ENCODE measurements at places on chromosomes 6 and 20.

- DNase-seq: no peak
Observed at GRCh38 chr6:150567823-150568383, 31.8 kb upstream of the PLEKHG1 start.

DNA sequence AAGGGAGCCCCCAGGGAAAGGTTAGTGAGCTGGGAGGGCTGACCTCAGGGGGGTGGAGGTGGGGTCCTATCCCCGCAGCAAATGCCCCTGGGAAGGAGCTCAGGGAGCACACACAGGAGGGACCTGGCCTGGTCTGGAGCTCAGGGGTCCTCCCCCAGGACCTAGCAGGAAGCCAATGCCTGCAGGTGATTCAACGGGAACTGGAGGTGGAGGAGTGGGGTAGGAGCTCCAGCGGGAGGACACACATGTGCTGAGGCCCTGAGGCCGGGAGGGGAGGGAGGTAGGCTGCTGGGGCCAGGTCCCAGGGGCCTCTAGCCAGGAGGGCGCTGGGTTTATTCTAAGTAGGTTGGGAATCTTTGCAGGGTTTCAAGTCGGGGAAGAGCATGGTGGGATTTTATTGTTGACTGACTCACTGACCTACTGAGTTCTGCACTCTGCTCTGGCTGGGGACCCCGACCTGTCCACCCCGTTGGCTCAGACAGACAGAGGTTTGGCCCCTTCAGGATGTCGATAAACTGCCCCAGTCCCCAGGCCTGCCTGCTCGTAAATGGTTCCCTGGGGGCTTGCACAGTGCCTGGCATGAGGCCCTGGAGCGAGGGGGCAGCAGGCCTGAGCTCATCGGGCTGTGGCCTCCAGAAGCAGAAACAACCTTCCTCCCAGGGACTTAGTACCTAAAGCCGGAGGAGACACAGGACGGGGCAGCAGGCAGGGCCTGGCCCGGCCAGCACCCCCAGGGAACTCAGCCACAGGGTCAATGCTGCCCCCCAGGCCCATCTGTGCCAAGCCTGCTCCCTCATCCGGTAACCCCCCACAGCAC is 62.3 kb downstream of the RIPOR3 start:
- DNase-seq: no peak

DNA sequence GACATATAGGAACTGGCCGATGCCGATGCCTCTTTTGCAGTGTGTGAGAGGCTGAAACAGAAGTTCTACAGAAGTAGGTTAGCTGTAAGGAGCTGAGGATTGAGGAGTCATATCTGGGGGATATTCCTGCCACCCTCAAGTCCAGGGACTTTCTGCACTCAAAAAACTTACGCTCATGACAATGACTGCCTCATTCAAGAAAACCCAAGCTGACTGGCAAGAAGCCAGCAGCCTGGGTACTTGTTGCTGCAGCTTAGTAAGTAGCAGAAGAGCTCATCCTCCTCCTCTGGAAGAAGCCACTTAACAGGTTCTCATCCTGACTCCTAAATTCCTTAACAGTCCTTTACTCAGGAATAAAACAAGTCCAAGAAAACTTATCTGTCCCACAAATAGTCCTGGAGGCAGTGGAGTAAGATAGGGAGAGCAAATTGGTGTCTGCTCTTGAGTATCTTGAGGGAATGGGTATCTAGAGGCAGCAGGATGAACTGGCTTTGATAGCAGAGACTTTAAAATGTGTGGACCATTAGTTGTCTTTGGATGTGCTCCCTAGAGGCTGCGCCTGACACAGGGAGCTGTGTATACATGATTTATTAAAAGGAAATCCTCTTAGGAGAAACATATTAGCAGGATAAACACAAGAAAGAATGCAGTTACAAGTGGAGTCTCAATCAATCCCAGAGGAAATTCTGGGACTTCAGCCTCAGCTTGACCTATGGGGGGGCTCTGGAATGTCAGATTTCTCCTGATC is 7.4 kb downstream of the CALHM5 start:
- DNase-seq: no peak

- no peak for DNase-seq
Observed at GRCh38 chr6:142968601-142969000, 23.6 kb upstream of the HIVEP2 start.

GRCh38 chr6:113953346-113953745 is 17.6 kb downstream of the HDAC2 start:
- DNase-seq: no peak

DNA sequence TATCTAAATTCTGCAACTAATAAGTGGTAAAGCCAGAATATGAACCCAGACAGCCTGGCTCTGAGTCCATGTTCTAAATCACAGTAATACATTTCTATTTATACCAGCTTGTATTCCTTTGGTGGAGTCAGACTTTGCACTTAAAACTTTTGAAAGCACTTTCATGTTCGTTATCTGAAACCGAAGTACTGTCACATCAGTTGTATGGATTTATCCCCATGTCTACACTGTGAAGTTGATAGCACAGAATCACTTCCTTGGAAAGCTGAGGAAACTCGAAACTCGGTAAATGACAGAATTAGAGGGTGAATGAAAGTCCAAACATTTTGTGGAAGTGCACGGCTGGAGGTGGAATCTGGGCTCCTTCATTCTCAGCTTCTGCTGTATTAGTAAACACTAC is 28.3 kb upstream of the CTAGE9 start:
- no peak for DNase-seq

GRCh38 chr20:37697314-37697713 is 3.5 kb downstream of the CTNNBL1 start:
- no peak for DNase-seq

DNA sequence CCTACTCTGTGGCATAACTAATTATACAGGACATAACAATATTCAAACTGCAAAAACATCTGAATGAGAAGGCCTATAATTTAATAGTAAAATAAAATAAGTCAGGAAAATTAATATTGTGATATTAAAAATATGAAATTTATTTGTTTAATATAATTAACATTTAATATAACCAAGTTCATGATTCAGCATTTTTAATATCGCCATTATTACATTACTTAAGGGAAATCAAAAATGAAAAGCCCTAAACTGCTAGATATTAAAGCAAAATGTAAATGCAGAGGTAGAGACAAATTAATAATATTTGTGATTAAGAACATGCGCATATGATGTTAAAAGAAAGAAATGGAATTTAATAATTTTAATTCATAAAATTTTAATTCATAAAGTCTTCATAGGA is 683.4 kb upstream of the EYS start:
- no peak for DNase-seq

GRCh38 chr6:148286563-148286962 is 56.1 kb upstream of the SASH1 start:
- no peak for DNase-seq

DNA sequence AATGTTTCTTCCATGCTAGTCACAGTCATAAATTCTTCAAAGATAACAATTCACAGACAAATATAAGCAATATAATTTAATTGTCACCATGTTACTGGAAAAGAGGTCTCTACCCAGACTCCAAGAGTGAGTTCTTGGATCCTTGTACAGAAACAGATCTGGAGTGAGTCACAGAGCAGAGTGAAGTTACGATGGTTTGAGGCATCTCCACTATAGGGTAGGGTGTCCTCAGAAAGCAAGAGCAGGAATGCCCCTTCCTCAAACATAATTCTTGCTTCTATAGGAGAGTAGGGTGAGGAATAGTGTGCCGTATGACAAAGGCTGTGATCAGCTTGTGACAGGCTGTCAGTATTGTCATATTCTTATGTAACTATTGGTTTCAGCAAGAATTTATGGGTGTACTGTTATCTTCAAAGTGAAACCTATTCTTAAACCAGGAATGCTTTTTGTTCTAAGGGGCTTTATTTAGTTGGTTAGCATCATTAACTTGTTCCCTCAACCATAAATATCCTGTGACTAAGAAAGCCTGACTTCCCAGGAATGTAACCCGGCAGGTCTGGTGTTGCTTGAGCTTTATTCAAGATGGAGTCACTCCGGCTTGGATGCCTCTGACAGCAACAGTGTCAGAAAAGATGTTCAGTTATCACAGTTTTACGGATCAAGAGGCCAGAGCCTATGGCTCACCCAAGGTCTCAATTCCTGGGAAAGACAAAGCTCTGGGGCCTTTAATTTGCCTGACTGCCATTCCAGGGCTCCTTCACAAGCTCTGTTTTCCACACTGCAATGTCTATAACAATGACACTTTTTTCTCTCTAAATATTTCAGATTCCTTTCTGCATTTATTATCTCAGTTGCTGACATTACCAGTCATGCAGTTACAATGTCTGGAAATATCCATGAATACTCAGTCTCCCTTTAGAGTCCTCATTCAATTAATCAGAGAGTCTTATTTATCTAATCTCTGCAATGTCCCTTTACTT is 298.6 kb downstream of the C6orf118 start:
- DNase-seq: no peak

GRCh38 chr20:11315525-11315924 is 602.2 kb upstream of the BTBD3 start:
- no peak for DNase-seq

- DNase-seq: no peak
Observed at GRCh38 chr6:158767709-158768108, 51.5 kb downstream of the EZR start.

GRCh38 chr6:168031411-168031971 is 34.0 kb downstream of the KIF25 start:
- DNase-seq: no peak

GRCh38 chr20:12808006-12808567 is 200.7 kb upstream of the SPTLC3 start:
- DNase-seq: no peak

GRCh38 chr6:15501826-15502445 is 160.9 kb downstream of the DTNBP1 start:
- DNase-seq: no peak

DNA sequence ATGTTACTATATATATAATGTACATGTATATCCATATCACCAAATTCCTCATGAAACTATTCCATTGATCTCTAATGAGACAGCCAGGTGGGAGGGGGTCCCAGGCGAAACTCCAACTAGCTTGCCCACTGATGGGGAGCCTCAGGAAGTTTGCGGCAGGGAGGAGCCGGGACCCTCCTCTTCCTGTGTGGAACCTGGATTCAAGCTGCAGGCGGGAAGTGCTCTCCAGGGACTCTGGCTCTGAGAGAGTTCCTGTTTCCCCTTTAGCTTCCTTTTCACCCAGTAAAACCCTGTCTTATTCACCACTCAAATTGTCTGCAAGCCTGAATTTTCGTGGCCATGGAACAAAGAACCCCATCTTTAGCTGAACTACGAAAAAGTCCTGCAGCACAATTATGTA is 152.2 kb downstream of the OPN5 start:
- DNase-seq: no peak
